ENCODE measurements at places on chromosomes 16 and 17.

DNA sequence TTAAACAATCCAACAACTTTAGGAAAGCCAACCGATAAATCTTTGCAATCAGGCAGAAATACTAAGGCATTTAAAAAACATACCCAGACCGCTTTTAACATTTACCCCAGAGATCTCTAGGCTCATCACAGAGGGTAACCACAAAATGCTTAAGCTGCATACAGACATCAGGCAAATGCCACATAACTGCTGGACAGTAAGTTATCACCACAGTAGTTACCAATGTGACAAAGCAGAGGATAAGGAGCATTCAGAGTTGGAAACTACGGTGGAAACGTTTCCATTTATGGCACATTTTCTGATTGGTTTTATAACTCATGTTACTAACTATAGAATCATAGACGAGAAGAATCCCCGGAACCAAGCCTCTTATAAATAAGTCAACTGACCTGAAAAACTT, 77.5 kb downstream of the KANSL1 start:
- DNase-seq = no peak

DNA sequence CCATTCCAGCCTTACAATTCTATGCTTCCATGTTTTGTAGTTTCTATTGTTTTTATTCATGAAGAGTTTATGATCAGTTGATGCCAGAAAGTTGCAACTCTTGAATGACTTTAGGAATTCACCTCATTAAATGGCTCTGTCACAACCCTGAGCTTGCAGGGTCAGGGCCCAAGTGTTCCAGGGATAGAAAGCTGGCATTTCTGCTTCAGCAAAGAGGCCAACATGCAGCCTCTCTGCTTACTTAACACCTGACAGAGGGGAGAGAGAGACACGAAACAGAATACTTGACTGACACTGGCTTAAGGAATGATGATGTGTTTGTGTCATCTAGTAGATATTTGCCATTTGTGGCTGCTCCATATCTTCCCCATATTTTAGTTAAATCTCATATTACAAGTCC, 328.1 kb downstream of the CA10 start:
- DNase-seq = no peak

GRCh38 chr16:72023962-72024361, 15.4 kb downstream of the DHODH start:
- DNase-seq = no peak

DNA sequence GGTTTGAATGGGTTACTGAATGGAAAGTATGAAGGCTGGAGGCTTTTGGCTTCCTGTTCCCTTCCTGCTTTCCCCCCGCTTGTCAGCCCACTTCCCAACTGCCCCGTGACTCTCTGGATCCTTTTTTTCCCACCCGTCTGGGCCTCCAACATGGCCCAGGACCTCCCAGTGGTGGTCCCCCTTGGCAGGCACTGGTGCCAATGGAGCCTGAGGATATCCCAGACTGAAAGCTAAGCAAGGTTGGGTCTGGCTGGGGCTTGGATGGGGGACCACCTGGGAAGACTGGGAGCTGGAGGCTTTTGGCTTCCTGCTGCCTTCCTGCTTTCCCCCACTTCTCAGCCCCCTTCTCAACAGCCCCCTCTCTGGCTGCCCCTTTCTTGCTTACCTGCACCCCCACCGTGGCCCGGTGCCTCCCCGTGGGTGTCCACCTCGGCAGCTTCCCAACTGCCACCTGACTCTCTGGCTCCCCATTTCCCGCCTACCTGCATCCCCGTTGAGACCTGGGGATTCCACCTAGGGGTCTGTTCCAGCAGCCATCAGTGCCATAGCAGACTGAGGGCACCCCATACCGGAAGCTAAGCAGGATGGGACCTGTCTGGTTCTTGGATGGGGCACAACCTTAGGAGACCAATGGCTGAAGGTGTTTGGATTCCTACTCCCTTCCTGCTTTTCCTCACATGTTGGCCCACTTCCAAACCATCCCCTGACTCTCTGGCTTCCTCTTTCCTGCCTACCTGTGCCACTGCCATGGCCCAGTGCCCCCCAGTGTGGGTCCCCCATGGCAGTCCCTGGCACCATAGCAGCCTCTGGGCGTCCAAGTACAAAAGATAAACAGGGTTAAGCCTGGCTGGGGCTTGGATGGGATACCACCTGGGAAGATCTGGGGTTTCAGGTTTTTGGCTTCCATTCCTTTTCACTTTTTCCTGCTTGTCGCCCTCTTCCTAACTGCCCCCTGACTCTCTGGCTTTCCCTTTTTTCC, 2295.3 kb downstream of the TP53TG3F start:
- DNase-seq = no peak

- DNase-seq = no peak
Measured at GRCh38 chr16:14354561-14355351, 275.3 kb downstream of the PARN start.

DNA sequence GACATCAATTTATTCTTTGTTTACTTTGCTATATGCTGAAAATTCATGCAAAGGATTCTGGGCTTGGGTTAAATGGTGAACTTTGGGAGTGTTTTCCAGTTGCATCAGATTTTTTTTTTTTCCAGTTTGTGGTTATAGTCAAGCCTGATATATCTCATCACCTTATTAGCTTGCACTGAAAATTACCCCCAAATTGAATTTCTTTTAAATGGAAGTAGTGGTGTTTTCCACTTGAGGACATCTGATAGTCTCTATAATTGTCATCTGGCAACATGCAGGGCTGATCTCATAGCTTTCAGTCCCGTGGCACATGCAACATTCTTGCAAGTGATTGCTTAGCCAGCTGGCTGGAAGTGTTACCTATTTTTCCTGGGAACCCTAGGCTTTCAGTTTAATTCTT, 4.7 kb upstream of the KRTAP3-1 start:
- no peak for DNase-seq

GRCh38 chr17:50219939-50220465, 18.6 kb upstream of the COL1A1 start:
- no peak for DNase-seq

DNA sequence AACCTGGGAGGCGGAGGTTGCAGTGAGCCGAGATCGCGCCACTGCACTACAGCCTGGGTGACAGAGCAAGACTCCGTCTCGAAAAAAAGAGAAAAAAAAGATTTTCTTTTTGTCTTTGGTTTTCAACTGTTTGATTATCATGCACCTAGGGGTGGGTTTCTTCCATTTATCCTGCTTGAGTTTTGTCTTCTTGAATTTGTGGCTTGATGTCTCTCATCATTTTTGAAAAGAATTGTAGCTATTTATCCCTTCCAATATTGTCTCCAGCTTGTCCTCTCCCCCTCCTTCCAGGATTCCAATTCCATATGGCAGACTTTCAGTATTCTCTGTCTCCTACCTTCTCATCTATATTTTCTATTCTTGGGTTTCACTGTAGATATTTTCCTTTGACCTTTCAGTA, 7.8 kb downstream of the B9D1 start:
- DNase-seq = no peak

DNA sequence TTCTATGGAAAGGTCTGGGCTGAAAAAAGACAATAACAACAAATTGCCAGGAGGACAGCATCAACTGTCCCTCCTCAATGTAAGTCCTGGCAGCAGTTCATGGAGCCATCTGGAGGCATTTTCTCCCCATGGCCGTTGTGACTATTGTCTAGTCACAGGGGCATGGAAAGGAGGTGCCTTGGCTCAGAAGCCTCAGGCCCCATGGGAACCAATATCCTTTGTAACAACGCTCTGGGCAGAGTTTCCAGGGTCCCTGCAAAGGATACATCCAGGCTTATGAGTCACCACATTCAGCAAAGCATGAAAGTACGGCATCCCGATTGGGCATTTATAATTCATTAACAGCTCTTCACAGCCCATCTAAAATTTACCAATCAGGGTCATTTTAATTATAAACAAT, 85.2 kb downstream of the GLG1 start:
- DNase-seq = no peak

DNA sequence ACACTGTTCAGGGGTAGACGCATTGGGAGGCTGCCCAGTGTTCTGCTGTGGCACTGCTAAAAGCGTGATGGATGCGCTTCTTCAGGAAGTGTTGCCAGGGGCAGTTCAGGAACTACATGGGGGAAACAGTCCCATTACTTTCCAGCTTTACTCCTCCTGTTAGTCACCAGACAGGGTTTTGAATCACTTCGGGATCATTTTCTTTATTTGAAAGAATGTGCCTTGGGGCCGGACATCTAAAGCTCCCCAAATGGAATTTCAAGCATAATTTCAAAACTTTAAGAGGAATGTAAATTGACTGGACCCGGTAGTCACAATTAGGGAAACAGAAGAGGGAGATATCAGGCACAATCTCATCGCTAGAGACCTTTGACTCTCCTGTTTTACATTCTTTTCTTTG, 1.3 kb upstream of the KRTAP2-1 start:
- no peak for DNase-seq

DNA sequence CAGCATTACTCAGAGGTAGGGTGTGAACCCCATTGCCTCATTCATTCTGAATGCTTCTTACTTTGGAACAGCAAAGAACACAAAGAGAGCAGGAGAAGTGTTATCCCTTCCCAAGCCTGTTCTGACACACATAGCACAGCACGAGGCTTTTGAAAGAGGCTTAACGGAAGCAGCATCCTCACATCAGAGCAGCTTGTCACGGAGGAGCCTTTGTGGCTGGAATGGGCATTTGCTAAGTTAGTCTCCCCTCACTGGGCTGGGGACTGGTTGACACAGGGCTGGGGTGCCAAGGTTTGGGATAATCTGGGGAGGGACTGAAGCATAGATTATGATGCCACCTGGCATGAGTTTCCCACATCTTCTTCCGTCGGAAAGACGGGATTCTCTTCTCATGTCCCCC, 167.5 kb upstream of the DNAH9 start:
- no peak for DNase-seq

- no peak for DNase-seq
Measured at GRCh38 chr17:67449065-67449464, 72.0 kb downstream of the PITPNC1 start.

- DNase-seq = peak; percentile 19
Measured at GRCh38 chr16:351804-352520, 561 bp downstream of the AXIN1 start.

GRCh38 chr17:27572665-27573064, 58.3 kb upstream of the LGALS9 start:
- DNase-seq = peak; percentile 16

- no peak for DNase-seq
Measured at GRCh38 chr16:88939972-88940861, 36.8 kb downstream of the CBFA2T3 start.

DNA sequence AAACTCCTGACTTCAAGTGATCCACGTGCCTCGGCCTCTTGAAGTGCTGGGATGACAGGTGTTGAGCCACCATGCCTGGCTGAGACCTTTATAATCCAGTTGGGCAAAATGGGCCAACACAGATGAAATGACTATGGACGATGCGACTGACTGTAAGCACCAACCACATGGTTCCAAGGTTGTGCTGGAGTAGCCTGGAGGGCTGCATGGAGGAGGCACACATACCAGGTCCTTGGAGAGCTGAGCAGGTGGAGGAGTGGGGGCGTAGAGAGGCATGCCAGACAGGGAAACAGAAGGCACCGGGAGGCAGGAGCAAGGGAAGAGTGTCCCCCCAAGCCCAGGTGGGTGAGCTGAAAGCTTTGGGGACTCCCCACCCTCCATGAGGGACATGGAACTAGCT, 85.2 kb downstream of the ABR start:
- DNase-seq = no peak

- no peak for DNase-seq
Measured at GRCh38 chr17:55280212-55280611, 15.5 kb downstream of the HLF start.

GRCh38 chr17:72388765-72389473, 268.1 kb downstream of the SOX9 start:
- DNase-seq = no peak

GRCh38 chr16:52544703-52545102, 2.2 kb downstream of the TOX3 start:
- no peak for DNase-seq

DNA sequence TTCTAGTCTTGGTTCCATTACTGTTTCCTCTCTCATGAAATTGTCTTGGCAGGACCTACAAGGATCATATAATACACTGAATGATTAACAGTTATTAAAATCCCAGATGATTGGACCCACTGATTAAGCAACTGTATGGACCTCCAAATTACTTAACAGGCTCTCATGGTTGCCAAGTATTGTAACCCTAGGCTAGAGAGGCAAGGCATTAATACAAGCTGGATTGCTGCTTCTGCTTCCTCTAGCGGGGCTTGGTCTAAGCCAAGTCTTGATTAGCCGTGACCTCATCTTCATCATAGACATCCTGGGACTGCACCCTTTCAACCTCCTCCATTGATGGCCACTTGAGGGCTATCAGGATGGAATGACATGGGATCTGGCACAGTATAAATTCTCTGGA, 46.9 kb downstream of the SYCE1L start:
- DNase-seq = no peak

DNA sequence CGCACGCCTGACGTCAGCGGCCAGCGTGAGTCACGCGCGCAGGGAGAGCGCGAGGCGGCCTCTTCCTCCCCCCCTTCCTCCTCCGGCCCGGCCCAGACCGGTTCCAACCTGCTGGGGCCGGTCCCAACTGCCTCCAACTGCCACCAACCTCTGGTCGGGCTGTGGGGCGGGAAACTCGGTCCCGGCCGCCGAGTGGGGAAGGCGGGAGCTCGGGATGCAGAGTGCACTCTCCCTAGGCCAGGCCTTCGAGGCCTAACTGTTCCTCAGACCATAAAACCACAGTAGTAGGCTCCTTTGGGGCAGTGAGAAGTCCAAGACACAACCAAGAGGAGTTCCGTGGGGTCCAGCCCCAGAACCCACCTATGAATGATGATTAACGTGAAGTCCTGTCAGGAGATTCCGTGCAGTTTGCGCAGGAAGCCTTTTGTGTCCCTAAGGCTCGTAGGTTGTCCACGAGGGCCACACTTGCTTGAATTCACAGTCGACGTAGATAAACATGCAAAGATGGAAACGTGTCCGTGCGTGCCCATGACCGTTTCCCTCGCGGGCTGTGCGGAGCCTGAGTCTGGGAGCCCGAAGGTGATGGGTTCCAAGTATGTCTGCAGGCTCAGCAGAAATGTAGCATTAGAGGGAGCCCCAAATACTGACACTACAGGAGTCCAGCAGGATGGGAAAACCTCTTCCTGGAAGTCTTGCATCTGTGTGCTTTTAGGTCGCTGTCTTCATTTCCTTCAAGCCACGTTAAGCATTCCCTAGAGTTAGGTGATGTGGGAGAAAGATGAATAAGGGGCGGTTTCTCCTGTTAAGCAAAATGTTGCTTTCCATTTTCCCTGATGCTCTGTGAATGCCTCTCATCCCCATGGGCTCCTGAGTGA, 647 bp downstream of the UNK start:
- peak; percentile 80 for DNase-seq
